ENCODE measurements at places on chromosomes 2 and 18. TPM values are rescaled to one million over a fixed set of nuclear protein-coding genes. Genes with fewer than 3 reads are reported as not detected.

CFAP53 gene
- total RNA-seq, result 1.1 TPM

AQP12B gene
- total RNA-seq, result 0.10 TPM

KCNG2 gene
- total RNA-seq, result not detected

MEP1B gene
- total RNA-seq, result 2.7 TPM

MBOAT2 gene
- total RNA-seq, result 60.8 TPM

NEURL3 gene
- total RNA-seq, result 2.5 TPM

UGT1A3 gene
- 0.19 TPM for total RNA-seq

GRCh38 chr2:152647552-152647951, 69.7 kb downstream of the PRPF40A start:
- no peak for DNase-seq
- peak overlapping the region; percentile 42 for H3K27ac ChIP-seq
- no peak overlapping the region for H3K4me3 ChIP-seq
- H3K4me1 ChIP-seq, result peaks cover 20% of the 10 kb centered on the region

- peaks cover 18% of the 10 kb centered on the region for H3K36me3 ChIP-seq
- H3K27ac ChIP-seq, result no peak overlapping the region
- DNase-seq, result no peak
- H3K27me3 ChIP-seq, result no peaks in the 10 kb centered on the region
- H3K4me3 ChIP-seq, result no peak overlapping the region
- H3K4me1 ChIP-seq, result peaks cover 14% of the 10 kb centered on the region
These were observed 56.1 kb downstream of the ZNF236 start for GRCh38 chr18:76878426-76878825.

GRCh38 chr2:71510196-71510807, 56.9 kb downstream of the DYSF start:
- no peak overlapping the region for H3K4me3 ChIP-seq
- H3K4me1 ChIP-seq, result peaks cover 13% of the 10 kb centered on the region
- DNase-seq, result peak; percentile 79
- no peak overlapping the region for H3K27ac ChIP-seq
- peaks cover 8% of the 10 kb centered on the region for H3K27me3 ChIP-seq

DNA sequence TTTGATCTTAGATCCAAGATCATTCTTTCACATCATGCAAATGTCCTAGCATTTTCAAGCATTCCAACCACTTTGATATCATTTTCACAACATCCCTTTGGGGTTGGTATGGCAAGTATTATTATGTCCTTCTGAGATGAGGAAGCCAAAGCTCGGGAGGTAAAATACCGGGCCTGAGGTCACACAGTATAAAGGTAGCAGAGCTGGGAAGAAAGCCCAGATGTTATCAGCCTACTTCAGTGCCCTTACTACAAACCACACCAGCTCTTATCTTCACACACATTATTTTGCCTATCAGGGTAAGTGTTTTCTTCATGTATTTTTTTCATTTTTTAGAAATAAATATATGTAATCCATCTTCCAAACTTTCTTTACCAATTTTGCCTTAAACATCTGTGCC, 4.2 kb upstream of the B4GALT6 start:
- H3K4me3 ChIP-seq, result no peak overlapping the region
- DNase-seq, result no peak
- no peaks in the 10 kb centered on the region for H3K27me3 ChIP-seq
- peaks cover 18% of the 10 kb centered on the region for H3K4me1 ChIP-seq
- no peak overlapping the region for H3K27ac ChIP-seq
- H3K36me3 ChIP-seq, result no peaks in the 10 kb centered on the region

GRCh38 chr2:48474574-48475298, 55.2 kb upstream of the STON1 start:
- H3K27me3 ChIP-seq, result no peaks in the 10 kb centered on the region
- no peak overlapping the region for H3K4me3 ChIP-seq
- H3K4me1 ChIP-seq, result peaks cover 14% of the 10 kb centered on the region
- H3K36me3 ChIP-seq, result peaks cover 22% of the 10 kb centered on the region
- no peak for DNase-seq
- peak overlapping the region; percentile 21 for H3K27ac ChIP-seq

GRCh38 chr2:216632346-216632951, 771 bp upstream of the IGFBP2 start:
- peaks cover 35% of the 10 kb centered on the region for H3K27me3 ChIP-seq
- H3K27ac ChIP-seq, result peak overlapping the region; percentile 92
- peaks cover 37% of the 10 kb centered on the region for H3K4me1 ChIP-seq
- DNase-seq, result no peak

GRCh38 chr2:231680992-231681852, 27.1 kb upstream of the PTMA start:
- H3K4me3 ChIP-seq, result peak overlapping the region; percentile 90
- H3K27me3 ChIP-seq, result no peaks in the 10 kb centered on the region
- peak; percentile 91 for DNase-seq
- H3K4me1 ChIP-seq, result peaks cover 24% of the 10 kb centered on the region
- no peaks in the 10 kb centered on the region for H3K36me3 ChIP-seq
- peak overlapping the region; percentile 97 for H3K27ac ChIP-seq

GRCh38 chr18:46412916-46413315, 244.1 kb downstream of the LOXHD1 start:
- no peak overlapping the region for H3K4me3 ChIP-seq
- DNase-seq, result no peak
- no peak overlapping the region for H3K27ac ChIP-seq
- H3K36me3 ChIP-seq, result peaks cover 5% of the 10 kb centered on the region

DNA sequence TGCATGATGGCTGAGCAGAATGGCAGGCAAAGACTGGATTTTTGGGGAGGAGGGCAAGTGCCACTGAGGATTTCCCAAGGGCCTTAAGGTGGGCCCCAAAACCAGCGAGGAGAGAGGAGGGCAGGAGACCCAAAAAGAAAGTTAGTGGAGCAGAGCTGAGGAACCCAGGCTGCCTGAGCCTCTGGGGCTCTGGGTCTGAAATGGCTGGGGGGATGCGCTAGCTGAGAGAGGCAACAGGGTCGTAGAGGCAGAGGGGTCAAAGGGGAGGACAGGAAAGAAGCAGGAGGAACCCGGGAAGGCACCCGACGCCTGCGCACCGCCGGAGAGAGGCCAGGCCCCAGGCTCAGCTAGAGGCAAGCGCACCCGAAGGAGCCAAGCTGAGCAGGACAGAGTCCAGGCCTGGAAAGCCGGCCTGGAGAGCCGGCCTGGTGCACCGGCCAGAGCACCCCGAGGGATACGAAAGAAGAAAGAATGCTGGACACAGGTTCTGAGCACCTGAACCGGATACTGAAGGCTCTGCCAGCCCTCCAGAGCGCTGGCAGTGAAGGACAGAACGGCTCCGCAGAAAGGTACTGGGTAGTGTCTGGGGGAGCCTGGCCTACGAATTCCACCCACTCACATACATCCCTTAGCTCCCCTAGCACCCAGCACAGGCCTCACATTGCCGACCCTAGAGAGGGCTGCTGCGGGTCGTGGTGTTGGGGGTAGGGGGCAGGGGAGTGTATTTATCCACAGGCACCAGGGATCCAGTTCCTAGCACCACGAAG, 39.5 kb upstream of the ATP6V1B1 start:
- DNase-seq, result peak; percentile 65
- H3K27ac ChIP-seq, result no peak overlapping the region
- H3K4me3 ChIP-seq, result no peak overlapping the region
- no peaks in the 10 kb centered on the region for H3K4me1 ChIP-seq

GRCh38 chr2:168416555-168416954, 39.5 kb upstream of the CERS6 start:
- no peak overlapping the region for H3K27ac ChIP-seq
- peaks cover 4% of the 10 kb centered on the region for H3K27me3 ChIP-seq
- H3K4me3 ChIP-seq, result no peak overlapping the region
- no peak for DNase-seq
- H3K4me1 ChIP-seq, result no peaks in the 10 kb centered on the region
- peaks cover 5% of the 10 kb centered on the region for H3K36me3 ChIP-seq

GRCh38 chr2:99644419-99644787, 154.6 kb upstream of the REV1 start:
- no peak for DNase-seq
- no peak overlapping the region for H3K27ac ChIP-seq
- H3K4me1 ChIP-seq, result peaks cover 32% of the 10 kb centered on the region
- H3K36me3 ChIP-seq, result no peaks in the 10 kb centered on the region
- H3K4me3 ChIP-seq, result no peak overlapping the region

- peaks cover 8% of the 10 kb centered on the region for H3K4me1 ChIP-seq
- H3K36me3 ChIP-seq, result no peaks in the 10 kb centered on the region
- H3K4me3 ChIP-seq, result no peak overlapping the region
- DNase-seq, result no peak
These were observed 2.9 kb downstream of the CASP10 start for GRCh38 chr2:201185863-201186262.

DNA sequence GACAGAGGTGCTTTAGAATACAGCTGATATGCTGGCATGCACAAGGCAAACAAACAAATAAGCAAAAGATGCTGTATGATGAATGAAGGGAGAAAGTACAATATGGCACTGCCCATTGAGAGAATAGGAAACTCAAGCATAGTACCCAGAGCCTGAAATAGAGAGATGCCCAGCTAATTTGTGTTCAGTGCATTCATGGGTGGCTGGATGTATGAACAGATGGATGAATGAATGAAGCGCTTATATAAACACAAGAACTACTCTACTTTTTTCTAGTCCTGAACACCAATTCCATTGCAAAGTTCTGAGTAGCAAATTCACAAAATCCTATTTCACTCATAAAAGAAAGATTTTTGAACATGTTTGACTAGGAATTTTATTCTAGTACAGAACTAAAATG, 756.3 kb downstream of the SATB2 start:
- H3K27ac ChIP-seq, result no peak overlapping the region
- no peak for DNase-seq
- H3K36me3 ChIP-seq, result no peaks in the 10 kb centered on the region

DNA sequence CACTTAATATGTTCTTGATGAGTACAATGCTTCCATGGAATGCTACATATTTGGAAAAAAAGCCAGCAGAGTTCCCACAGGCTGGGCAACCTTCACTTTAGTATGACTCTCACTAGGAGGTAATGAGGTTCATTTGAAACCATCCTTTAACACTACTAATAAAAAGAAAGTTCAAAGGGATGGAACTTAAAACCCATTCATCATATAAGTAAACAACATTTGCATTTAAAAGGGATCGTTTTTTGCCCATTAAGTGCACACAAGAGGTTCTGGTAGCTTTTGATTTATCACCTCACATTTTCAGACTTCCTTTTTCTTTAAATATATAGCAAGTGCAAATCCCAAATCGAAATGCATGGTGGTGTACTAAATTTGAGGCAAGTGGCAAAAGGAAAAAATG, 270.8 kb upstream of the DCC start:
- H3K4me1 ChIP-seq, result peaks cover 10% of the 10 kb centered on the region
- no peak for DNase-seq
- H3K27me3 ChIP-seq, result no peaks in the 10 kb centered on the region
- H3K36me3 ChIP-seq, result no peaks in the 10 kb centered on the region
- no peak overlapping the region for H3K4me3 ChIP-seq

GRCh38 chr18:9792565-9793245, 84.6 kb downstream of the RAB31 start:
- no peaks in the 10 kb centered on the region for H3K27me3 ChIP-seq
- no peak overlapping the region for H3K27ac ChIP-seq
- peaks cover 13% of the 10 kb centered on the region for H3K36me3 ChIP-seq
- DNase-seq, result no peak

- H3K4me3 ChIP-seq, result no peak overlapping the region
- no peaks in the 10 kb centered on the region for H3K36me3 ChIP-seq
- peaks cover 32% of the 10 kb centered on the region for H3K27me3 ChIP-seq
- H3K4me1 ChIP-seq, result no peaks in the 10 kb centered on the region
- H3K27ac ChIP-seq, result no peak overlapping the region
These were observed 48.2 kb upstream of the FAM136A start for GRCh38 chr2:70349921-70350685.

GRCh38 chr2:179938026-179938425, 69.1 kb downstream of the CWC22 start:
- DNase-seq, result no peak
- H3K27ac ChIP-seq, result no peak overlapping the region
- H3K4me1 ChIP-seq, result no peaks in the 10 kb centered on the region
- H3K36me3 ChIP-seq, result no peaks in the 10 kb centered on the region

DNA sequence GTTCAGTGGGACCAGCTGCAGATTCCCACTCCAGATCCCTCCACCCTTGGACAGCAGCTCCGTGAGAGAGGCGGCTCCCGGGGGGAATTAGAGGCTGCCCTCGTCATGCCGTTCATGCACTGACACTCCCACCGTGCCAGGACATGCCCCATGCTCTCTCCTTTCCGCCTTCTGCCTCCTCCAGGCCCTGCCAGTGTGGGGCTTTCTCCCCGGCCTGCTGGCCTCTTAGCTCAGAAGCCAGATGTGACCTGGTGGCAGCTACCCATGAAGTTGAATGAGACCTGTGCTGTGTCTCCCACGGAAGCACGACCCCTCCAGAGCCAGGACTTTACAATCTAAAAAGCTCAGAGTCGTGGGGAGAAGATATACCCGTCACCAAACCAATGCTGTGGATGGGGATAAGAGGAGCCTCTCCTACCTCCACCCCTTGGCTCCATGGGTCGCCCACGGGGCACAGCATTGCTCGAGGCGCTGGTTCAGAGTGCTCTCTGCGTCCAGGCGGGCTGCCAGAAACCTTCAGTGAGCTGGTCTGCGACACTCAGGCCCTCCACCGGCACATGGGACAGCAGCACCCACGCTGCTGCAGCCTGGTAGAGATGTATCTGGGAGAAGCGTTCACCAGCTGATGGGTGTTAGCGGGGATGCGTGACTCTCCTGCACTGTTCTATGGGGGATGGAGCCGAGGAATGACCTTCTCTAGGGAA, 111.0 kb upstream of the GPC1 start:
- peaks cover 8% of the 10 kb centered on the region for H3K27me3 ChIP-seq
- no peaks in the 10 kb centered on the region for H3K36me3 ChIP-seq
- DNase-seq, result peak; percentile 66
- H3K27ac ChIP-seq, result no peak overlapping the region

DNA sequence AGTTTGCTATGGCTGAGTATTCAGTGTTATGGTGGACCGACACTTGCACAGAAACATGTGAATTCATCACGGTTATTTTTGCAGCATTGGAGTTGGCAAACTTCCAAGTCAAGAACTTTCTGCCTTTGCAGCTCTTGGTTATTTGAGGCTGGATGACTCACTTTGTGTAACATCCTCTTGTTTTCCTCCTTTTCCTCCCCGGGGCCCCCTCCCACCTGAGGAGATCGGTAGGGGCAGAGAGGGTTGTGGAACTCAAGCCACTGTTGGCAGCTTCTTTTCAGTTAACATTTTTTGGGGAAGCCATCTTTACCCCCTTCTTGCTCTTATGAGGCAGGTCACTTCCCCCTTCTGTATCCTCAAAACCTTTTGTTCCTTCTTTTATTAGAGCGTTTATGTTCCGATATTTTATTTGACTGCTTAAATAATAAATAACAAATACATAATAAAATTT, 48.6 kb downstream of the DDX1 start:
- no peak overlapping the region for H3K4me3 ChIP-seq
- DNase-seq, result no peak
- no peak overlapping the region for H3K27ac ChIP-seq
- H3K27me3 ChIP-seq, result no peaks in the 10 kb centered on the region

DNA sequence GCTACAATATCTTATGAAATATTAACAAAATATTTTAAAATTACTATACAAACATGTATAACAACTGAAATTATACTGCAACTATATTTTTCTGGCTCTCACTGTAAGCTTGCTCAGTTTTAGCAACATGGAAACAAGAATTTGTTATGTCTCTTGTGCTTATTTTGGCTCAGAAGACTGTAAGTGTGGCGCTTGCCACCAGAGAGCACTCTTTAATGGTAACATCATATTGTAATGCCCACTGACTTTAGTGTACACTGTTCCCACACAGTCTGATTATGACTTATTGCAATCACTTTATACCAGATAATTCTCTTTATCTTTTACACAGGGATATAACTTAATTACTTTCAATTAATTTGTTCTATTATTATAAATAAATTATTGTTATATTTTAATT, 1500.6 kb upstream of the TMEFF2 start:
- no peak overlapping the region for H3K4me3 ChIP-seq
- no peak overlapping the region for H3K27ac ChIP-seq
- H3K36me3 ChIP-seq, result no peaks in the 10 kb centered on the region
- DNase-seq, result no peak

GRCh38 chr2:232309592-232309991, 69.0 kb upstream of the ALPP start:
- no peaks in the 10 kb centered on the region for H3K4me1 ChIP-seq
- H3K36me3 ChIP-seq, result peaks cover 19% of the 10 kb centered on the region
- no peak overlapping the region for H3K4me3 ChIP-seq
- DNase-seq, result no peak
- no peak overlapping the region for H3K27ac ChIP-seq
